CD4-positive, alpha-beta T cell treated with Interleukin-1 beta for 1 hour (primary cell): ENCODE measurements at places on chromosomes 6 and 20.

GRCh38 chr20:63597651-63598478 lies 23.8 kb upstream of the HELZ2 start:
- no peak for DNase-seq

- no peak for DNase-seq
These were observed 69.7 kb downstream of the SAMD5 start for GRCh38 chr6:147578159-147578558.

DNA sequence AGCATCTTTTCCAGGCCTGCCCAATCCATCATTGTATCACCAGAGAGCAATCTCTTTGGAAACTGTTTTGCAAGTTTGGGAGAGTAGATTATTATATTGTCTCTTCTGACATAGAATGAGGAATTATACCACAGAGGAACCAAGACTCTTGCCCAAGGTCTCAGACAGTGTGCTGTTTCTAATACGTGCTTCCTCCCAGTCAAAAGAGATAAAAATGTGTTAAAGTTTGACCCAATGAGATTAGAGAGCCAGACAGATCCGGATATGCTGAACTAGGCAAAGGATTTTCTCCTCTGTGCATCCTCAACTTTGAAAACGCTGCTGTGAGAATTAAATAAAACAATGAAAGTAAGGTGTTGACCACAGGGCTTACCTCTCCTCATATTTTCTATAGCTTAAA lies 18.6 kb upstream of the NT5E start:
- DNase-seq: no peak

DNA sequence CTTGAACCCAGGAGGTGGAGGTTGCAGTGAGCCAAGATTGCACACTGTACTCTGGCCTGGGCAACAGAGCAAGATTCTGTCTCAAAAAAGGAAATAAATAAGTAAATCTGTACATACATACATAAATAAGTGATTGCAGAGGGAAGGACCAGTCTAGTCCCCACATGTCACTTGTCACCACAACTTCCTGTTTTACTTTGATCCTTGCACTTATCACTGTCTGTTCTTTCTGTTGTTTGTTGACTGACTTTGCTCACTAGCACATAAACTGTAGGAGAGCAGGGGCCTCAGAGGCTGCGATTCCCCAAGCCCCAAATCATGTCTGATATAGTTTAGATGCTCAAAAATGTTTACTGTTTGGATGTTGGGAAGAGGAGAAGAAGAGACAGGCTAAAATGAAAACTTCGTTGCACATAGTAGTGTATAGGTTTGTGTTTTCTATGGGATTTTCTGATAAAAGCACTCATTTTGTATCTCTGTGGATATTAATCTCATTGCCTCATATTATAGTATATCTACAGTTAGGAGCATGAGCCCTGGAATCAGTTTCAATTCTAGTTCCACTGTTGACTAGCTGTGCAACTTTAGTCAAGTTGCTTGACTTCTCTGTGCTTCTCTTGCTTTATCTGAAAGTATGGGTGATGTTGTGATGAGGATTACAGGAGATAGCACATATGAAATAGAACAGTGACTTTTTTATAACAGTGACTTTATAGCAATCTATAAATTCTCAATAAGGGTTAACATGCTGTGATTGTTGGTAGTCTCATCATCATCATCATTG lies 165.0 kb downstream of the TBC1D7 start:
- DNase-seq: no peak

GRCh38 chr6:122423734-122424133 lies 24.3 kb downstream of the HSF2 start:
- no peak for DNase-seq

GRCh38 chr20:25512709-25513108 lies 72.6 kb downstream of the NINL start:
- DNase-seq: no peak

DNA sequence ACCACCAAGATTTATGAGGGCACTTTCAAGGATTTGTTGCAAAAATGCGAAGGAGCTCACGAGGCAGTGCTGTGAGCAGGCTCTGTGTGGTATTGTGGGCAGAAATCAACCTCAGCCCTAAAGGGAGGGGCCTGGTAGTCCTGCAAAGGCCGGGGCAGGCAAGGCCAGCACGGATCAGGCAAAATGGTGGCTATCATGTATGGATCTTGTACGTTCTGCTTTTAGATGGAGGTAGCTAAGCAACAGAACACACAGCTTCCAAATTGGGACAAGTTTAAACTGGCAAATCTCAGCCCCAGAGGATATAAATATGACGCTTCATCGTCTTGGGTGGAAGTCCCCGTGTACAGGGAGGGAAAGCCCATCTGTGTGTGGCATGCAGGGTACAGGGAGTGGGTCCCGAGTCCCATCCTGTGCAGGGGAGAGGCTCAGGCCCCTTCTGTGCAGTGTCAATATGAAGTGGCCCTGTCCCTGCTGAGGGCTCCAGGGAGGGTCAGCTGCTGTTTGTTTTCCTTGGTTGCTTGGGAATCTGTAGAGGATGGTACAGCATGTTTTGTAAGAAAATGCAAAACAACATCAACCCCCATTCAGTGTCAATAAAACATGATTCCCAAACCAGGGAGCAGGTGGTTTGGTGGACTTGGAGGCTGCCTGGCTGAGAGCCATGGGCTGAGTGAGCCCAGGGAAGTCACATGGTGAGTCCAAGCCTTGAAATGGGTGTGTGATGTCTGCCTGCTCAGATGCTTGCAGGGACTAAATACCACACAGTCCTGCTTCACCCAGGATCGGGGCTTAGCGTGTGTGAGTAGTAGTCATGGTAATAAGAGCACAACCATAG lies 113.0 kb downstream of the SYCP2 start:
- no peak for DNase-seq
